Thoracic aorta (tissue), 2 donors: ENCODE measurements at places on chromosomes 16 and 17.

GRCh38 chr17:60398227-60398959, 6.5 kb upstream of the USP32 start:
- no peaks in the 10 kb centered on the region for H3K27me3 ChIP-seq
- H3K36me3 ChIP-seq: no peaks in the 10 kb centered on the region

DNA sequence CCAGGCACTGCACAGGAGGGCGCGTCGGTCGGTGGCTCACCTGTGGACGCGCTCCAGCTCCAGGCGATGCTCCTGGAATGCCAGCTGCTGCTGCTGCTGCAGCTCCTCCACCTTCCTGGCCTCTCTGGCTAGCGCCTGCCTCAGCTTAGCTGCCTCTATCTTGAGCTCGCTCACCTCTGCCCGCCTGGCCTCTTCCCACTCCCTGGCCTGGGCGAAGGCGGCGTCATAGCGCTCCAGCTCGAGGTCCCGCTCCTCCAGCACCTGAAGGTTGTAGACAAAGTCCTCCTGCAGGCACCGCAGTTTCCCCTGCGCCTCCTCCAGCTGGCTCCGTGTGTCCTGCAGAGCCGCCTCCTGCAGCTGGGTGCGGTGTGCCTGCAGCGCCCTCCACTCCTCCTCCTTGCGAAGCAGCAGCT, 11.1 kb downstream of the CCDC57 start:
- no peak overlapping the region for H3K4me3 ChIP-seq
- H3K36me3 ChIP-seq: peaks cover 4% of the 10 kb centered on the region
- no peak for DNase-seq
- H3K27me3 ChIP-seq: no peaks in the 10 kb centered on the region
- H3K4me1 ChIP-seq: peaks cover 11% of the 10 kb centered on the region
- no peak overlapping the region for H3K27ac ChIP-seq

- H3K4me3 ChIP-seq: peak overlapping the region; percentile 93
- H3K27ac ChIP-seq: peak overlapping the region; percentile 99
- H3K4me1 ChIP-seq: peaks cover 18% of the 10 kb centered on the region
- H3K27me3 ChIP-seq: no peaks in the 10 kb centered on the region
These were observed 1.5 kb upstream of the MYH10 start for GRCh38 chr17:8632061-8632460.

GRCh38 chr17:15482476-15482875, 15.1 kb upstream of the CDRT4 start:
- H3K27me3 ChIP-seq: no peaks in the 10 kb centered on the region
- DNase-seq: no peak
- H3K4me1 ChIP-seq: no peaks in the 10 kb centered on the region
- no peak overlapping the region for H3K4me3 ChIP-seq
- H3K36me3 ChIP-seq: no peaks in the 10 kb centered on the region

DNA sequence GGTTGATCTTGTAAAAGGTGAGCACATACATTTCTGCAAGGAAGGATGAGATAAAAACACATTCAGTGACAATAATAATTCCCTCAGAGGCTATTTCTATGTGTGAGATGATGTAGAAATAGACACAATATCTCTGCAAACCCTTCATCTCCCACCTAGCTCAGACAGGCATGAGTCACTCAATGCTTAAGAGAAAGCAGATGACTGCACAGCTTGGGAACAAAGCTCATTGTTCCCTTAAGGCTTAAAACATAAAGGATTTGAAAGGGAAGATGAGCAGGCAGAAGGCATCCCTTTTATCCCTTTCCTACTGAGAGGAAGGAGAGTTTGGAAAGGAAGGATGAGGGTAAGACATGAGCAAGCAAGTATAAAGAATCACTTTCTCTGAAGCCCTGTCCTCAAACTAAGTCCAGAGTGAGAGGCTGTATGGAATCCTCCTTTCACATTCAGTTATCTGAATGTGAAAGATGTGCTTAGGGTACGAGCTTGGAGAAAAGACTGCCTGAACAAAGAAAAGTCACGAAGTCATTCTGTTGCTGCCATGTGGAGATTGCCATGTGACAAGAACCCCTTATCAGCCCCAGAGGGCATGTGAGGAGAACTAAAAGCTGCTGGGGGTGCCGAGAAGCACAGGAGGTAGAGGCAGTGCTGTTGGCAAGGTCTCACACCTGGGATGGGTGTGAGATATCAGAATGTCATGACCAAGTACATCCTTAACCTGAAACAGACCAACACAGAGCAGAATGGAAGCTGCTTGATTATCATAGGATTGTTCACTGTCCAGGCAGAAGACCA, 58.2 kb downstream of the CNTNAP4 start:
- no peak overlapping the region for H3K4me3 ChIP-seq
- H3K4me1 ChIP-seq: no peaks in the 10 kb centered on the region
- no peak overlapping the region for H3K27ac ChIP-seq
- DNase-seq: no peak

DNA sequence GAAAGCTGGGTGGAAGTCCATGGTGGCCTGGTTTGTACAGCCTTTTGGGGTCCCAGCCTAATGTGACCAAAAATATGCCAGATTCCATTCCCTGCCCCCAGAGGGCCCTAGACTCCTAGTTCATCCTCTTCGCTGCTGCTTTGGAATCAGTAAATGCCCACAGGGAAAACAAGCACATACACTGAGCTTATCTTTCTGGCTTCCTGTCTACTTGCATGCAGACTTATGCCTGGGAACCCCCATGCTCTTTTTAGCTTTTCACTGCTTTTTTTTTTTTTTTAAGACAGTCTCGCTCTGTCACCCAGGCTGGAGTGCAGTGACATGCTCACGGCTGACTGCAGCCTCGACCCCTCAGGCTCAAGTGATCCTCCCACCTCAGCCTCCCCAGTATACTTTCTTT, 6.2 kb upstream of the CD300LG start:
- peak overlapping the region; percentile 56 for H3K27ac ChIP-seq
- DNase-seq: no peak
- peaks cover 15% of the 10 kb centered on the region for H3K4me1 ChIP-seq
- H3K36me3 ChIP-seq: no peaks in the 10 kb centered on the region
- H3K27me3 ChIP-seq: no peaks in the 10 kb centered on the region

DNA sequence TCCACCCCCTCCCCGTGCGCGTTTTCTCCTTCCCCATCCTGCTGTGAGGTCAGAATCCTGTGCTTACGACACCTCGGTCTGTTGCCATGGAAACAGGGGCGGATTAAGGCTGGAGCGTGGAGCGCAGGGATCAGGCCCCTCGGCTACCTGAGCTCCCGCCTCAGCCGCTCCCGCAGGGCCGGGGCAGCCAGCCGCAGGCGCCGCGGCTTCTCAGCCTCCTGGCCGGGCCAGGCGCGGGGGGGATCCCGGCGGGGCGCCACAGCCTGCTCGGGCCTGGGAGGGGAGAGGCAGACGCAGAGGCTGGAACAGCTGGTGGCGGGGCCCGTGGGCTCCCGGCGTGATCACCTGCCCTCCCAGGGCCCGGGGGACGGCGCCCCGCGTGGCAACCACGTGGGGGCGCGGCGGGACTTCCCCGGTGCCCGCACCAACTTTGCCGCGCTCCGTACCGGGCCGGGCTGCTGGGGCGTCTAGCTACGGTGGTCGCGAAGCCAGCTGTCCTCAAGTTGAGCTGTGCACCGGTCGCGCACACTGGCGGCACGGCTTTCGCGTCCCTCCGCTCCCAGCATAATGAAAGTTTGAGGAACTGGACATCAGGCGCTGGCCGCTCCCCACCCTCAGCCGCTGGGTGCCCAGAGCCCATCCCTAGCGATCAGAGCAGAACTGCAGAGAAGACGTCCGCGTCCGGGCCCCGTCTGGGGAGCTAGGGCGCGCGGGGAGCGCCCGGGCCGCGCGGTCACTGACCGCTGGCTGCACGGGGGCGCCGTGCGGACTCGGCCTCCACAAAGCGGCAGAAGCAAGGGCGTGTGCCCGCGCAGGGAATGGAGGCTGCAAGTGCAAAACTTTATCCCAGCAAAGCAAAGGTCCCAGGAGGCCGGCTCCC, 1.2 kb downstream of the RTN4RL1 start:
- DNase-seq: no peak
- no peaks in the 10 kb centered on the region for H3K27me3 ChIP-seq
- peaks cover 3% of the 10 kb centered on the region for H3K4me1 ChIP-seq
- peak overlapping the region; percentile 77 for H3K4me3 ChIP-seq
- H3K27ac ChIP-seq: no peak overlapping the region

GRCh38 chr17:1029196-1029921, 32.4 kb downstream of the TIMM22 start:
- DNase-seq: peak; percentile 54
- H3K27me3 ChIP-seq: no peaks in the 10 kb centered on the region
- peak overlapping the region; percentile 67 for H3K4me3 ChIP-seq
- peak overlapping the region; percentile 52 for H3K27ac ChIP-seq
- H3K4me1 ChIP-seq: peaks cover 25% of the 10 kb centered on the region

- no peak overlapping the region for H3K4me3 ChIP-seq
- H3K27me3 ChIP-seq: no peaks in the 10 kb centered on the region
- peaks cover 3% of the 10 kb centered on the region for H3K36me3 ChIP-seq
- DNase-seq: no peak
- H3K27ac ChIP-seq: no peak overlapping the region
These were observed 54.9 kb downstream of the WWP2 start for GRCh38 chr16:69816996-69817395.

GRCh38 chr16:4321286-4322120, 5.6 kb downstream of the GLIS2 start:
- no peaks in the 10 kb centered on the region for H3K36me3 ChIP-seq
- peak overlapping the region; percentile 94 for H3K27ac ChIP-seq
- no peaks in the 10 kb centered on the region for H3K27me3 ChIP-seq
- peaks cover 64% of the 10 kb centered on the region for H3K4me1 ChIP-seq

DNA sequence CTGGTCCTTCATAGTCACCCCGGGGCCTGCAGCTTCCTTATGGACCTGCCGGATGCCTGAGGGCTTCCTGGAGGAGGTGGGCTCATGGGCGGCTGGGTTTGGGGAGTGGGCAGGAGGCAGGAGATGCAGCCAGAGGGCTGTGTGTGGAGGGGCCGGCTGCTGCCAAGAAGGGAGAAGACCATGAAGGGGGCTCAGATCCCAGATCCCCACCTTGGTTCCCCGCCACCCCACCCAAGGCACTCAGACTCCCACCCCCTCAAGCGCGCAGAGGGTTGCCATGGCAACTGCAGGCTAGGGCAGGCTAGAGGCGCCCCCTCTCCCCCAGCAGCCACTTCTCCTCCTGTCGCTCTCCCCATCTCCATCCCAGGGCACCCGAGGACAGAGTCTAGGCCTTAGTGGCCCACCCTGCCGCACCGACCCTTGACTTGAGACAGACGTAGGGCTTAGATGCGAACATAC, 104.5 kb downstream of the CRLF3 start:
- no peaks in the 10 kb centered on the region for H3K4me1 ChIP-seq
- H3K36me3 ChIP-seq: no peaks in the 10 kb centered on the region
- no peak overlapping the region for H3K4me3 ChIP-seq
- no peak for DNase-seq
- no peak overlapping the region for H3K27ac ChIP-seq

DNA sequence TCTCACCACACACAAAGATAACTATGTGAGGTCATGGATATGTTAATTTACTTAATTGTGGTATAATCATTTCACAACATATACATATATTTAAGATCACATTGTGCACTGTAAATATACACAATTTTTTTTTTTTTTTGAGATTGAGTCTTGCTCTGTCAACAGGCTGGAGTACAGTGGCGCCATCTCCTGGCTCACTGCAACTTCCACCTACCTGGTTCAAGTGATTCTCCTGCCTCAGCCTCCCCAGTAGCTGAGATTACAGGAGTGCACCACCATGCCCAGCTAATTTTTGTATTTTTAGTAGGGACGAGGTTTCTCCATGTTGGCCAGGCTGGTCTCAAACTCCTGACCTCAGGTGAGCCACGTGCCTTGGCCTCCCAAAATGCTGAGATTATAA, 11.5 kb upstream of the PRSS54 start:
- no peak overlapping the region for H3K27ac ChIP-seq
- no peak overlapping the region for H3K4me3 ChIP-seq
- H3K36me3 ChIP-seq: no peaks in the 10 kb centered on the region
- H3K27me3 ChIP-seq: no peaks in the 10 kb centered on the region
